Stimulated activated CD8-positive, alpha-beta memory T cell treated with anti-CD3 and anti-CD28 coated beads, Interleukin-7, amount 100 ng/mL, for 24 hours (primary cell): ENCODE measurements at places on chromosomes 4 and X.

DNA sequence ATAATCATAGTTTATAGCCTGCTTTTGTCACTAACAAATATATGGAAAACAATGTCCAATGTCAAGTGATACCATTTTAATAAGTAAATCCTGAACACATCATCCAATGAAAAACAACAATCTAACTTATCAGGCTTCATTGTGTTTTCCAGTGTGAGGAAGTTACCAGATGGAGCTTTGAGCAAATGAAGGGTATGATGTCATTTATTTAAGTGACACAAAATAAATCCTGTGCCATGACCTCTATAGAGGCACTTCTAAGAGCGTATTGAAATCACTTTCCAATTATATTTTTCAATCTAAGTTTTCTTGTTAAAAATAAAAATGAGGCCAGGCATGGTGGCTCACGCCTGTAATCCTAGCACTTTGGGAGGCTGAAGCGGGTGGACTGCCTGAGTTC is 48.2 kb upstream of the NMU start:
- no peak for DNase-seq

DNA sequence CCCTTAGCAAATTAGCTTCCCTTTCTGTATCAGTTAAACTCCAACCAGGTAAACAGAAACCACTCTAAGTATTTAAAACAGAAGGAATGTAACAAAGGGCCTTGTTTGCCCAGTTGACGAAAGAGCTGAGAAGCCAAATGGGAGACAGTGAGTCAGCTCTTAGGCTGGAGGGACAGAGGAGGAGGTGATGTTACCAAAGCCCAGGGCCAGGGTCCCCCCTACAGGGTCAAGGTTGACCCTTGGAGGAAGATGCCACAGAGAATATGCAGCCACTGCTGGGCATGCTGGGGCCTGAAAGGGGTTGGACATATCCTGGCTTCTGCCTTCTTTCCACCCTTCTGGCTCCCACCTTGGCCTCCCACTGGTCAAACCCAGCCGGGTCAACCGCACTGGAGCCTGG is 38.3 kb upstream of the LGI2 start:
- DNase-seq = no peak

DNA sequence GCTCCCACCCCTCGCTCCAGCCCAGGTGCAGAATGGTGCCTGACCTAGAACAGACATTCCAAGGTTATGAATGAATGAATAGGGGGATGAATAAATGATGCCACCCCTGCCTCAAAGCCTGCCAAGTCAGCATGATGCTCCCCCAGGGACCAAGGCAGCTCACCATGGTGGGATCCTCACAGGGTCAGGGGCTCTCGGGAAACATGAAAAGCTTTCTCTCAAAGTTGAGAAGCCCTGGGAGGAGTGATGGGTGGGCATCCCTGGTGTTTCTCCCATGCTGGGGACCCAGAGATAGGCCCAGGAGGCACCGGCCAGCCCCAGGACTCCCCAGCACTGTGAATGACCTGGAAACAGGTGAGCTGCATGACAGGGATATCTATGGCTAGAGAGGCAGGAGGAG is 58.9 kb downstream of the HTRA3 start:
- DNase-seq = no peak

GRCh38 chrX:16208601-16209000 is 41.3 kb downstream of the MAGEB17 start:
- DNase-seq = no peak

- DNase-seq = no peak
These were observed 94.6 kb downstream of the RASL11B start for GRCh38 chr4:52956691-52957090.
